ENCODE measurements at places on chromosomes 7 and 10. TPM values are rescaled to one million over a fixed set of nuclear protein-coding genes. Genes with fewer than 3 reads are reported as not detected.

Gene RET
- polyA plus RNA-seq = 2.2 TPM

Gene UNCX
- polyA plus RNA-seq = not detected

GRCh38 chr7:42690794-42691639 is 220.9 kb downstream of the C7orf25 start:
- DNase-seq = peak; percentile 47

- no peak for DNase-seq
These were observed 86.1 kb downstream of the RABGEF1 start for GRCh38 chr7:66826649-66827048.

- DNase-seq = no peak
These were observed 10.2 kb downstream of the BLNK start for GRCh38 chr10:96261132-96261531.

DNA sequence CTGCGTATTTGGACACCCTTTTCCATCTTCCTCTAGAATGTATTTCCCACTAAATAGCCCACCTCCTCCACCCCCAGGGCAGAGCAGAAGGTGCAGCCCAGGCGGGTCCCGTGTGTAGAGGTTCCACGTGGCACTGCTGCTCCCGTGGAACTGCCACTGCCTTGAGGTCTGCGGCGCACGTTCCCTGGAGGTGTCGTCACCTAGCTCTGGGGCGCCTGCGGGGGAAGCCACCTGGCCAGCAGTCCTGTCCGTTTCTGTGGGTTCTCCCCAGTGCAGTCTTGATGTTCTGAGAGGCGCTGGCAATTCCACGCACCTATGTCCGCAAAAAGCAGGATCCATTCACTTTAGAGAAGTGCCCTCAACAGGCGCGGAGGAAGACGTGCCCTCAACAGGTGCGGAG is 21.9 kb downstream of the BNIP3 start:
- DNase-seq = no peak

DNA sequence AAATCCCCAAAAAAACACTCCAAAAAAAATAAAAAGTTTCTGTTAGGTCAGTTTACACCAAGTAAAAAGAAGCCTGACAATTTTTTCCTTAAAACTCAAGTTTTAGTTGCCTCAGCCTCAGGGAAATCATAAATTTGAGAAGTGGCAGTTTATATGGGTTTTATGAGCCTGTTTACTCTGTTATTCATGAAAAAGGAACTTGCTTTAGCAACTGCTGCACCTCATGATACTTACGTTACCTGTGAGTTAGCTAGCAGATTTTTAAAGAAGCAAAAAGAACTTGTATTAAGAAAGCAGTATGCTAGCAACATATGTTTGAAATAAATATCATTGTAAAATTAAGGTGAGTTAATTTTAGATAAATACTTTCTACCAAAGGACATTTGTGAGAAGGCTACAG is 1264.5 kb upstream of the PHF14 start:
- no peak for DNase-seq

GRCh38 chr7:100723732-100724275 is 3.5 kb downstream of the EPO start:
- no peak for DNase-seq

DNA sequence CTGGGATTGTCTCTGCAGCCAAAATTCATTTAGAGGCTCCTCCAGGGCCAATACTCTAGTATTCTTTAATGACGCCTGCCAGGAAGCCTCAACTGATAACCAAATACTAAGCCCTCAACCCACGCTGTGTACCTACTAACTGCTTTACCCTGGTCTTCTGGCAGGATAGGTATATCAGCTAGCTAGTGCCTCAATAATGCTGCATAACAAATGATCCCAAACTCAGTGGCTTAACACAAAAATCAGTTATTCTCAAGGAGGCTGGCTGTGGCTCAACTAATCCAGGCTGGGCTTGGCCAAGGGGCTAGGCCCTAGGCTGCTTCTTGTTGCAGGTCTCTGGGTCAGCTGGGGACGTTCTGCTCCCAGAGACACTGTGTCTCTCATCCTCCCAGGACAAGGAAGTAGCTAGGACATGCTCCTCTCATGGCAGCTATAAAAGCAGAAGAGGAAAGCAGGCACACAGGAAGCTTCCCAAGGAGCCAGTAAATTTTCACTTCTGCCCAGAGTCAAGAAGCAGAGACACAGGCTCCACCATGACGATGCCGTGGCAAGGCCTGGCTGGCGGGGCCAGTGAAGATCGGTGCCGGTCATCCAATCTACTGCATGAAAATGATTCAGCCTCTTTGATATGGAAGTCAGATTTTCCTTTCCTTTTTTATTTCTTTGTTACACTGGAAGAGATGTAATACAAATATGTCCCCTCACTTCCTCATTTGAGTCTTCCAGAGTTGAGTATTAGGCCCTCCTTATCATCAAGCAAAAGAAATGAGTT is 28.6 kb upstream of the COL13A1 start:
- DNase-seq = no peak

- no peak for DNase-seq
These were observed 48.4 kb upstream of the FHIP2A start for GRCh38 chr10:114773197-114773532.
